ENCODE measurements at places on chromosomes 11 and 22.
A peak's percentile ranks its signal among the peaks of the same experiment; 100 is the strongest.

DNA sequence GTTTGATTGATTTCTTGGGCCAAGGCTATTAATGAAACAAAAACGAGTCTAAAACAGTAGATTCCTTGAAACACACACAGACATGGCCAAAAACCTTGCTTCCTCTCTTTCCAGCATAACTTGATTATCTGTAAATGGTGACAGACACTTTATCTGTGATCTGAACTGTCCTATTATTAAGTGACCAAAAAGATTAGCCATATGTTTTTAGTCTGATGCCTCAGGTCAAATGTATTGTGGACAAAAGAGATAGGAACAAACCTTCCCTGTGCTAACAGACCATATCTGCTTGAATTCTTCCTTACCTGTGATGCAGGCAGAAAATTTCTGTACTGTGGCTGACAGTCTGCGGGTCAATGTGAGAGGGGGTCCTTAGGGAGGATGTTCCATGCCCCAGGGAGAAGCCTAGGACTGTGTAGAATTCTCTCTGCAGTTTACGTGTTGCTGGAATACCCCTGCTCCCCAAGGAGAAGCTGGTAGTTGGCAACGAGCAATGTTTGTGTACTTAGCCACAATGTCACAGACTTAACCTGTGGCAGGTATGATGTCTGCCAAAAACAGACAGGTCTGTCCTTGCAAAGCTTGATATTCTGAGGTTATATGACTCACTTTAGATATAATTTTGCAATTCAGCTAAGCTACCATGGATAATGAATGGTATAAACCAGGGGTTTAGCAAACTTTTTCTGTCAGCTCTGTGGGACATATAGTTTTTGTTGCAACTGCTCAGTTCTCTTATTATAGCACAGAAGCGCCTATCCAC is 31.2 kb downstream of the C11orf71 start:
- DNase-seq, result no peak

DNA sequence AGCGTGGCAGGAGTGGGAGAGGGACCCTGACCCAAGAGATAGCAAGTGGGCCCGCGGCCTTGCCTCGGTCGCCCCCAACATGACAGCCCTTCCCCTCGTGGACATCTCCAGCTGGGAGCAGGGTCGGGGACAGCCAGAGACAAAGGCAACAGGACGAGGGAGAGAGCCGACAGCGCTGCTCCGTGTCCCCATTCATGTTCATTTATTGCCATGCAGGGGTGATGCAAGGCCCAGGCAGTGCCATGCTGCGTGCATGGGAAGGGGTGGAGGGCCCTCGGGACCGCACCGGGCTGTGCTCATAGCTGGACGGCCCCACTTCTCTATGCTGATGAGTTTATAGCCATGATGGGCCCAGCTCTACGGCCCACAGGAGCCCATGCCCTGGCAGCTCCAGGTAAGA is 12.7 kb downstream of the MRPL23 start:
- DNase-seq, result no peak

DNA sequence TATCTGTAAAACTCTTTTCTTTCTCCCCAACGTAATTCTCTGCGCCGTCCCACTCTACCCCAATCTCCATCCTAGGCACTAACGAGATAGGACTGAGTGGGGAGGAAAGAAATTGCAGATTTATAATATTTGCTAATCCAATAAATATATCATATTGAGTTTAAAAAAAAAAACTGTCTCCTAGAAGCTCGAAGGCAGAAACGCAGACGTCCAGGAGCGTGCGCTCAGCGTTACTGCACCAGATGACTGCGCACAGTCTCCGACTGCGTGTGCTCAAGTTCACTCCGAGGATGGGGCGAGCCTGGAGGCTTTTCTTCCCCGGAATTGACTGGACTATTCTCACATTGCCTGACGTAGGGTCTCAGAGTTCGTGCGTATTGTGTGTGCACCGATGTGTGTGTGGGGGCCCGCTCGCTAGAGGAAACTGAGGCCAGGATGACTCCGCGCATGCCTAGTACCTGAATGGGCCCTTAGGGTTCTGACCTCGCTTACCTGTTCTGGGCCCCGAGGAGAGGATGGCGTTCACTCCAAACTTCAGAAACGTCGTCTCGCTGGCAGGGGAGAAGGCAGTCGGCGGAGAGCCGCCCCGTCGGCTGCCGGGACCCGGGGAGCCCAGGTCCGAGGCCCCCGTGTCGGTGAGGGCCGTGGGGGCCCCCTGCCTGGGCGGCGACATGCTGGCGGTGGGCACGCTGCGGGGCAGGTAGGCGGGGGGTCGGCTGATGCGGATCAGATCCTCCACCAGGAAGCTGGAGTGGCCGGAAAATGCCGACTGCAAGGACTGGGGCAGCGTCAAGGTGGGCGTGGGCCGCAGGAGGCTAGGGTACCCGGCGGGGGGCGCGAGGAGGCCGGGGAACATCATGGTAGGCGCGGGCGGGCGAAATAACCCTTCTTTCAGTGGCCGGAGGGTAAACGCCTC is 551 bp downstream of the DBX1 start:
- no peak for DNase-seq

GRCh38 chr22:38863531-38864131 is 8.4 kb downstream of the CBX6 start:
- no peak for DNase-seq

DNA sequence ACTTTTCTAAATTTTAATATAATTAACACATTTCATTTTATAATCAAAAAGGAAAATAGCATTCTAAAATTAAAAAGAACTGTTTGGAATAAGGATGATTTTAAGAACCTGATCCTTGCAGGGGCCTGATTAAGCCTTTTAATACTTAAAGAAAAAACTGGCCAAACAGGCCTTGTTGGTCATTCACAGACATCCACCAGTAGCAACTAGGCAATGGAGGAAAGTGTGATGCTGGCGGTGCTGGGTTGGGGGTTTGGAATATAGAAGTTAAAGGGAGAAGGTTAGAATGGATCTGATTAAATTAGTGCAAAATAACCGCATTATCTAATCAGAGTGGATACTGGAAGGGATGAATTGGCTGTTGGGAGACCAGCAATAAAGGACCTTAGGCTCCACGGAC is 16.9 kb upstream of the TEAD1 start:
- DNase-seq, result no peak

- no peak for DNase-seq
These were observed 67.9 kb downstream of the YAP1 start for GRCh38 chr11:102177974-102178631.

DNA sequence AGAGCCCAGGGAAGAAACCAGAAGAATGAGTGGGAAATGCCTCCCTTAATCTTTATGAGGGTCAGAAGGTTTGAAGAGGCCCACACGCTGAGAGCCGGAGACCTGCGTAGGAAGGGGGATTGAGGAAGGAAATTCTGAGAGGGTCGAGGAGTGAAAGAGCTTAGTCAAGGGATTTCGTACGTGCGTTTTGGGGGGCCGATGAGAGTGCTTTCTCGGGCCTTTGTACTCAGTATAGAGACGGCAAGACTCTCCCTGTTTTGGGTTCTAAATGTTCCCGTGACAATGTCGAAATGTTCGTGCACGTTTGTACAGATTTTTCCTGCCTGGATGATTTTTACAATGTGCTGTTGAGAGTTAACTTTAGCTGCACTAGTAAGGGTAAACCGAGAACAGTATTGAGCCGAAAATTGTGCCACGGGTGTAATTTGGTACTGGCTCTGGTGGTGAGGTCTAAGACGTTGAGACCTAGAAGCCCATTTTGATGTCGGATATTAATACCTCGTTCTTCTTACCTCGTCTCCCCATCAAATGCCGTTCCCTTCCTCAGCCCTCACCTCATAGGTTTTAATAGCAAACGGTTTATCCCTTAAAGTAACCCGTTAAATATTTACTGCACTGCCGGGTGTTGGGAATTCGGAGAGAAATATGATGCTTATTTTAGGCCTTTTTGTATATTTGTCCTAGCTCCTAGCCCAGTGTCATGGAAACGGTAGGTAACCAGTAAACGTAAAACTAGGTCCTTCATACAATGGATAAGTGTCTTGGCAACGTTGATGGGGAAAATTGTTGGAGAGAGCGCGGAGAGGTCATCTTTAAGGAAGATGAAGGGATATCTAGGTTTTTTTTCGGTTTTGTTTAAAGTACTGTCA is 734 bp downstream of the C11orf58 start:
- no peak for DNase-seq

DNA sequence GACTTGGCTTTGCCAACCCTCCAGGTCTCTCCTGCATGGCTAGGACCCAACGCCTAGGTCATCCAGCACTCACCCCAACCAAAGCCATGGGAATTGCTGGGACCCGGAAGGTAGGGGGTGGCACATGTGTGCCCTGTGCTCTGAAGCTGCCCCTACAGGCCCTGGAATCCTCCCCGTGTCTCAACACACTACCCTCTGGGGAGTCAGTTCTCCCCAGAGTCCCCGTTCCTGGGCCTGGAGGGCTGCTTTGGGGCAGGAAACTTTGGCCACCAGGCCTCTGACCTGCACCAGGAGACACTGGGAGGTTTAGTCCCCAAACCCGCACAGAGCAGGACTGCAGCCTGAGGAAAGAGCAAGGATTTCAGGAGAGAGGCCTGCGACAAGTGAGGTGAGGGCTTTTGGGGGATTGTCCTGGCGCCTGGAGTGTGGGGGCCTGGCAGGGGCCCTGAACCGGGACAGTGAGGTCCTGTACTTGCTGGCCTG is 495 bp upstream of the IFITM1 start:
- no peak for DNase-seq

DNA sequence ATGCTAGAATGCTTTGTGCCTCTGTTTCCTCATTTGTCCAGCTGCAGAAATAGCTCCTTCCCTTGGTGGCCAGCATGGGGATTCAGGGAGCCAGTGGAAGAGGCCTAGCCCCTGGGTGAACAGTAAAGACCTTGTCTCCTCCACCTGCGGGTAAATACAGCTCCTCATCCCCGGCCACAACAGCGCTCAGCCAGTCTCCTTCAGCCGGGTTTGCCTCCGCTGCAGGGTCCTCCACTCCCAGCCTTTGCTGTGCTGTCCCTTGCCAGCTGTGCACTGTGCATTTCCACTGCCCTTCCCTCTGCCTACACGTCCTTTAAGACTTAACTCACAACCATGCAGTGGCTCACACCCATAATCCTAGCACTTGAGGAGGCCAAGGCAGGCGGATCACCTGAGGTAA is 1.5 kb upstream of the CDC42EP1 start:
- no peak for DNase-seq

DNA sequence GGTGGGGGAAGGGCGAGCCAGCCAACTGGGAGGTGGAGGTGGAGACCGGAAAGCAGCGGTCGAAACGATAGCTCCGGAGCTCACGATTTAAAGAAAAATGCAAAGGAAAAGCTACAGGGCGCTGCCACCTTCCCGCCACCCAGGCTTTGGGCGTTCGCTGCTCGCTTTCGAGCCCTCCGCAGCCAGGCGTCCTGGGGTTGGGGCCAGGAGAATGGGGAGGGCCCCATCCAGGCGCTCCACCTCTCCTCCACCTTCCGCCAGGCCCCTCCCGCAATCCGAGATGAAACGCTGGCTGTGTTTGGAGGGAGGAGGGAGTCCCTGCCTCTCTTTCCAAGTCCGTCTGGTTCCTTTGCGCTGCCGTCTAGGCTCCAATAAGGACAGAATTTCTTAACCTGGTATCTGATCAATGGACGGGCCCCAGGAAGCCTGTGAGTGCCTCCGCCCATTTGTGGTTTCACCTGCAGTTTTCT is 483 bp upstream of the ABTB2 start:
- DNase-seq, result peak; percentile 80

DNA sequence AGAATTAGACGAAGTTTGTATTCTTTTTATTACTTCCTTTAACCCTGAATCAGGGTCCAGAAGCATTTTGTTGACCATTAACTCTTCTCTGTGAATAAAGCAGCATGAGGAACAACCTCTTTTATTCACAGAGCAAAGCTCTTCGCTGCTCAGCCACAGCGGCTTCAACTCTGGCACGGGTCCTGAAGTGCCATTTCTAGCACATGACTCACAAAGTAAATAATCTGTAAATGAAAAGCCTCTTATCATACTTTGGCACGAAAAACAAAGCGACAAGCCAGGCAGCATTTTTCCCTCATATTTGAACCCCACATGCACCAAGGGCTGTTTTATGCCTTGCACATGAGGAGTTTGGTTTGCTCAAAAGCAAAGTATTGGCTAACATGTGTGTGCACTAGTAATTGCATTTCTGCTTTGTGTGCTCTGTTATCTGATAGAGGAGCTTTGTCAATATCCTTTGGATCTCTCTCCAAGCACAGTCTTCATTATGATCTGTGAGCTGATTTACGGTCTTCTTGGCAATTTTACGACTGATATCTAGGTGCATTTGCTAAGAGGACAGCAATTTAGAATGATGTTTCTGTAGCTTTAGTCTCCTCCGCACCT is 33.0 kb upstream of the APOBEC3A start:
- no peak for DNase-seq

GRCh38 chr22:48888466-48889208 is 939.0 kb downstream of the BRD1 start:
- DNase-seq, result peak; percentile 11

DNA sequence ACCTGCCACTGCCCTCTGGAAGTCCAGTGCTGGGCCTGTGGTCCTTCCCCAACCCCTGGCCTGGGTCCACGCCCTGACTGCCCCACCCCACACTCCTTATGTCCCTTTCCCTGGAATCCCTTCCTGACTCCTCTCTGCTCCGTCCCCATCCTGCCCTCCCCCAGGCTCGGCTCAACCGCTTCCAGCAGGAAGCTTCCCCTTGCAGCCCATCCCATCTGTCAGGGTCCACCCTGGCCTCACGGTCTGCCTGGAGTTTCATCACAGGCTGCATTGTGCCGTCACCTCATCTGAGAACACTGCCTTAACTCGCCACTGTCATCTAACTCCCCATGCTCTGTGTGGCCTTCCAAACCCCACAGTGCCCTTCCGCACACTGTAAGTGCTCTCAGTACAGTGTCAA is 64.3 kb downstream of the NAT10 start:
- no peak for DNase-seq

GRCh38 chr11:47905358-47906059 is 57.4 kb upstream of the NUP160 start:
- DNase-seq, result no peak

DNA sequence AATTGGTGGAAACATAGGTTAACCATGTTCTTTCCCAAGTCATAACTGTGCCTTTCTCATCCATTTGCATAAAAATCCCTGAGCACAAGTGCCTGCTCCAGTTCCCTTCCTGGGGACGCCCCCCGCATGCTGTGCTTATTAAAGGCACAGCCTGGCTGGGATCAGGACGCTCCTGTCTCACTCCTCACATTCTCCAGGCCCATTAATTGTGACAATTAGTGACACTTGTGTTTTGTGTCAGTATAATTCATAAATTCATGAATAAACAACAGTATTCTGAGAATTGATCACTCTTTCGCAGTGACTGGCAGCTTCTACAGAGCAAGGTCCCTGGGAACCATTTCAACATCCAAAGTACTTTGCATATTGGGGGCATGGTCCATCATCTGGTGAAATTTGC is 1354.4 kb downstream of the TBC1D22A start:
- DNase-seq, result no peak

Measured in RWPE2 (cell line).